Kidney (tissue), 22 donors: ENCODE measurements at places on chromosomes 16 and 17.

DNA sequence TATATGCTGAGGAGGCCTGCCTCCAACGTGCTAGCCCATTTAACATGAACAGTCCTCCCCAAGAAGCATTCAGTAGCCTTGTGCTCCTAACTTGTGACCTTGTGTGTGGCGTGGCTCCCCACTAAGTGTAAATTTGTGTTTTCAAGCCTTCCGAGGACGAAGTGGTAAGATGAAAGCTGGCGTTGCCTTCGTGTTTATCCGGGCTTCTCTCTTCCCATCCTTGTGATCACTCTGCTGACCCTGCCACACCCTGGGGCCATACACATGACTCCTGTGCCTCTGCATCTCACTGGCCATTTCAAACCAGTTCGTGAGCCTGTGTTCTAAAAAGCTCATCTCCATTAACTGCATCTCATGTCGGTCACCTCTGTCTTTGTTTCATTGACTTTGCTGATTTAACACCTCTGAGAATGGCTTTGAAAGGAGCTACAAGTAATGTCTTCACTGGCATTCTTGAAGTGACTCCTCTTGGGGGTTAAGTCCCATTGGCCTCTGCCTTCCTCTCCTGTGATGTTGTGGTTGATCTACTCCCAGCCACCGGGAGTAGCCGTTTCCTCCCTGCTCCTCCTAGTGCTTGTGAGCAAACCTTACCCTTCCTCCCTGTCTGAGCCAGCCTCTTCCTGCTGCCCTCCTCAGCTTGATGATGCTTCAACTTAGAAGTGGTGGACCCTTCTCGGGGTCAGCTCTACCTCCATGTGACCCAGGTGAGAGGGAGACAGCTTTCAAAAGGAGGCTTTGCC, 27.4 kb upstream of the NAGLU start:
- no peak for DNase-seq

GRCh38 chr17:70955441-70955840, 786.1 kb downstream of the KCNJ2 start:
- DNase-seq = no peak

DNA sequence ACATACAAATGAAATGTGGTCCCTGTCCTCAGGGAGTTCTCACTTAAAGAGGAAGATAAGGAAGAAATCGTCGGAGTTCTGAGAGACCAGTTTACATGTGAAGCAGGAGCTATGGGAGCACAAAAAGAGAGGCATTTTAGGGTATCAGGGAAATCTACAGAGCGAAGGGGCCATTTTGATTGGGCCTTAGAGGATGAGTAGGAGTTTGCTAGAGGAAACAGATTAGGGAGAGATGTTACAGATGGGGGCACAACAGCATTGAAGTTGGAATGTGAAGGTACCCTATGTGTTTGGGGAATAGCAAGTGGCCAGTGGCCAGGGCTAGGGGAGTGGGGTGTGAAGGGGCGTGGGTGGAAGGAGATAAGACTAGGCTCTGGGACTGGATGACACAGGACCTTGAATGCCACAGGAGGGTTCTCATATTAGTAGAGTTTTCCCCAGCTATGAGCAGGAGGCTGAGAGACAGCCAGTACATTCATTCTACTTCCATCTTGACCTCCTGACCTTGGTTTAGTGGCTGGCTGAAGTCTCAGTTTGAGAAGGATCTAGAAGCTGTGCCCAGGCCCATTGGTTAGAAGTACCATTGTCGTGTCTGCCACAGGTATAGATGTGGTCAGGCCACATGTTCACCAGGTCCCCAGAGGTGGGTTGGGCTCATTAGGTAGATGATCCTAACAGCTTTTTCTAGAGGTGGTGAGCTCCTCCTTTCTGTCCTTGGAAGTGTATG, 34.8 kb downstream of the CPNE2 start:
- DNase-seq = no peak

DNA sequence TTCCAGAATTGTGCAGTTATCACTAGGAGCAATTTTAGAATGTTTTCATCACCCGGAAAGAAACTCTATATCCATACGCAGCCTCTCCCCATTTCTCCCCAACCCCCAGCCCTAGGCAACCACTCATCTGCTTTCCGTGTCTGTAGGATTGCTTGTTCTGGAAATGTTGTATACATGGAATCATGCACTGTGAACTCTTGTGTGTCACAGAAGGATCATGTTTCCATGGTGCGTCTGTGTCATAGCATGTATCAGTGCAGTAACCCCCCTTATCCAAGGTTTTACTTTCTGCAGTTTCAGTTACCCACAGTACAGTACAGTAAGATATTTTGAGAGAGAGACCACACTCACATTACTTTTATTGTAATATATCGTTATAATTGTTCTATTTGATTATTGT, 299.4 kb downstream of the CPPED1 start:
- no peak for DNase-seq

DNA sequence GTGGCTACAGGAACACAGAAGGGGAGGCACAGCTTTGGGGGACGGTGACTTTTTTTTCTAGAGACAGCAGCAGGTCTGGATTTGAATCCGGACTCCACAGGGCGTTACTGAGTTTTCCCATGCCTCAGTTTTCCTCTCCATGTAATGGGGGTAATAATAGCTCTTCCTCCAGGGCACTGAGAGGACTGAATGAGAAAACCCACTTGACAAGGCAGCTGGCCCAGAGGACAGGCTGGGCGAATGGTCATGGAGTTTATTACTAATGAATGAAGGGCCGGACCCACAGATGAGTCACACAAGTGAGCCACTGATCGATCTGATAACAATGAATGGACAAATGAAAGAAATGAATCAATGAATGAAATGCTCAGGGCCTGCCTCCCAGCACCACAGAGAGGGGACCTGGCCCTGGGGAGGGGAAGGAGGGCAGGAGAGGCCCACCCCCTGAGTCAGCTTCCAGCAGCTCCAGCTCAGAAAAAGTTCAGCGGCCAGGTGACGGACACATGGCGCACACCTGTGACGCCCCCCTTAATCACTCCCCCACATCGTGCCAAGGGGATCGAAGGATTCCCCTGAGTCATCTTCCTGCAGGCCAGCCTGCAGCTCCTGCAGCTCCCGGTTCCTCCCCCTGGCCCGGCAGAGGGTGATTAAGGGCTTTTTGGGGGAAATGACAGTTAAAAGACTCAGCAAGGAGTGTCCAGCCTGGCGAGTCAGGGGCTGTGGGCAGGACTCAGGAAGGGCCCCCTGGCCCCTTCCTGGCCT, 54.3 kb downstream of the SOCS1 start:
- peak; percentile 33 for DNase-seq

DNA sequence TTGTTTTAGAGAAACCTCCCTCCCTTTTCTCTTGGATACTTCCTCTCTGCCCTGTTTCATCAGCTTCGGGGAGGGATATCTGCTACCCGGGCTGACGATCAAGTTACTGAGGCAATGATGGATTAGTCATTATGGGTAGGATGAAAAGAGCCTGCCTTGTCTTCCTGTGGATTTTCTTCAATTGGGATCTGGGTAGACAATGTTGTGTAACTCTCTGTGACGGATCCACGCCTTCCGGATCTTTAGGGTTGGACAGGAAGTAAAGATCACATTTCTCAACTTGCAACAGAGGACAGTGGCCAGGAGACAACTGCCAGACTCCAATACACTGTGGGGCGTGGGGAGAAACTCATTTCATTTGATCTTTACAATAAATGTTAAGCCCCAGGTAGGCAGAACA, 11.3 kb upstream of the CHST6 start:
- DNase-seq = peak; percentile 60

- DNase-seq = peak; percentile 37
Measured at GRCh38 chr17:66717641-66718058, 117.3 kb upstream of the CACNG5 start.

DNA sequence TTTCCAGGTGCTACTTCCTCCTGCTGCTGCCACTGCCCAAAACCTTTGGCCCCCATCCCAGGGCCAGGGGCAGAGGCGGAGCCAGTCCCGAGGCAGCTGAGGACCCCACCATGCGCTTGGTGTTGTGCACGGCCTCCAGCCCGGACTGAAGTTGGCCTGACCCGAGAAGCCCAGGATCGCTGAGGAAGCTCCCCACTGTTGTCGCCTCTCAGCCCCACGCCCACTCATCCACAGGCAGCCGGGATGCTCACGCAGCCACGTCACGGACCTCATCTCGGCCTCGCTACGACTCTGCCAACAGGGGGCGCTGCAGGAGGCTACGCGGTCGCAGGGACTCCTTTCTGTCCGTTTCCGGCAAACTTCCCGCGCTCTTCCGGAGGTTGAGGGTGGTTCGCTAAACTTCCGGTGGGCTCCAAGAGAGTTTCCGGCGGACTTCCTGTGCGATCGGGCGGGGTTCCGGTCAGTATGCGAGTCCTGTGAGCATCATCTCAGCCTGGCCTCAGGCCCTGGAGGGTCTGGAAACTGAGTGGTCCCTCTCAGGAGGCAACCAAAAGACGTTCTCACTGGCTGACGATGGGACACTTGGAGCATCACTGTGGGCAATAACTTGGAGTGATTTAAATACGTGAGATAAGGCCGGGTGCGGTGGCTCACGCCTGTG, 12.4 kb downstream of the ZG16B start:
- DNase-seq = peak; percentile 69

DNA sequence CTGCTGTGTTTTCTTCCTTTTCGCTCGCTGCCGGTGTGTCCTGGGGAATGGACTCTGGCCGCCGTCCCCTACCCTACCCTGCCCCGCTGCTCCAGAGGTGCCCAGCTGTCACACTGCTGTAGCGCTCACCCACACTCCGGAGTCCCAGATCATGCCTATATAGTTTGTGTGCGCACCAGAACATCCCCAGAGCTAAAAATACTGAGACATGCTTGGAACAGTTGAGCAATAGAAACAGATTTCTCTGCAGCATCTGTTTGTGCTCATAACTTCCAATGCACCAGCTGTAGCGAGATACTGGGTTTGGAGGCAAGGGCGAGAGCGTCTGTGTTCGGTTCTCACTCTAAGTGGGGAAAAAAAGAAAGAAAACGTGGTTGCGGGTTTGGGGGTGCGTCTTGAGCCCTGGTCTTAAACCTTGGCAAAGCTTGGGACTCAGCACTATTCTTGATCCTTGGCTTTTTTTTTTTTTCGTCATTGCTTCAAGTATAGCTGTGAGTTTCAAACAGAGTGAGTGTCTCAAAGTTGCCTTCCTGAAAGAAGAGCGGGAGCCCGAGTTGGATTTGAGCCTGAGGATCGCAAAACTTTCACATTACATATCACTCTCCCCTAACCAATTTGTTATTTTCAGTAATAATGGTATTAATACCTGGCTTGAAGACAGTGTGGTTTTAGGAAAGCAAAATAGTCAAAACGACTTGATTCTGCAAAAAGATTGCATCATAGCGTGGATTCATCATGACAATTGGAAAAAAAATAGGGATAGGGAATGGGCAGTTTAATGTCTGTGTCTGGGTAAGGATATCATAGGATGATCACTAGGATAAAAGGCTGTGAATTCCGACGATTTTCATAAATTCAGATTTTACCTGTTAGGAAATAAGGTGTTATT, 621 bp downstream of the KCNJ2 start:
- no peak for DNase-seq

GRCh38 chr17:81910840-81911276, 341 bp downstream of the PCYT2 start:
- no peak for DNase-seq

DNA sequence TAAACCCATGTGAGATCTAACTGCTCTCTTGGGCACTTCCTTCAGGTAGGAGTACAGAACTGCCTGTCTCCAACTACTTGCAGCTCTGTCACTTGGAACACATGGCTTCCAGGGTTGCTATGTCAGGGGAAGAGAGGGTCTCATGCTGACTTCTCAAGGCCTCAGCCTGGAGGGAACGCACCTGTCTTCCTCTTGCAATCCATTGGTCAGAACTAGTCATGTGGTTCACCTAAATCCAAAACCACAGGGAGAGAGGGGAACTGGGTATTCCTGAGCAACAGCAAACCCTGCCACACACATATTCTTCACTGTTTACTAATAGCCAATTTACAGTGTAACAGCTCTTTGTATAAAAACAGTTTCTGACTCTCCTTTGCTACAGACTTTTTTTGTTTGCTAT, 206.1 kb downstream of the KCNJ2 start:
- no peak for DNase-seq

DNA sequence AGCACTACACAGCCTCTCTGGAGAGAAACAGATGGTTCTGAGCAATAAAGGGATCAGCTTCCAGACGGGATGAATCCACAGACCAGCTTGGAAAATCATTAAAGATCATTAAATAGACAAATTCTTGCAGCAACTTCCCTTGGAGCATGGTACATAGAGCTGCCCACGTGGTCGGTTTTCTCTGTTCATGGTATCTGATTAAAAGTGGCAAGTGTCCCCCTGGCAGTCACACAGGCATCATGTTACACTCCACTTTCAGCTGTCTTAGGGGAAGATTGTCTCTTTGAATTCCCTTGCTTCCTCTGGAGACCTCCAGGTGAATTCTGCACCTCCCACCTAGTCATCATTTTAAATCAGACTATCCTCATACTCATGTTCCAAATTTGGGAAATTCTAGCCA, 92.2 kb upstream of the CACNG3 start:
- DNase-seq = no peak

DNA sequence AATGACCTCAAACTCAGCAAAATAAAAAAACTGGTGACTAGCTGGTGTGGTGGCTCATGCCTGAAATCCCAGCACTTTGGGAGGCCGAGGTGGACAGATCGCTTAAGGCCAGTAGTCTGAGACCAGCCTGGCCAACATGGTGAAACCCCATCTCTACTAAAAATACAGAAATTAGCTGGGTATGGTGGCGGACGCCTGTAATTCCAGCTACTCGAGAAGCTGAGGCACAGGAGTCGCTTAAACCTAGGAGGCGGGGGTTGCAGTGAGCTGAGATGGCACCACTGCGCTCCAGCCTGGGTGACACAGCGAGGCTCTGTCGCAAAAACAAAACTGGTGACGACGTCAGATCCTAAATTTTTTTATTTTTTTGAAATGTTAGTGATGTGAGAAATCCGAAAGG, 82.6 kb upstream of the TOB1 start:
- DNase-seq = no peak

- no peak for DNase-seq
Measured at GRCh38 chr16:57041182-57042156, 50.9 kb upstream of the CPNE2 start.

- DNase-seq = no peak
Measured at GRCh38 chr17:52790359-52790955, 631.9 kb upstream of the CA10 start.

DNA sequence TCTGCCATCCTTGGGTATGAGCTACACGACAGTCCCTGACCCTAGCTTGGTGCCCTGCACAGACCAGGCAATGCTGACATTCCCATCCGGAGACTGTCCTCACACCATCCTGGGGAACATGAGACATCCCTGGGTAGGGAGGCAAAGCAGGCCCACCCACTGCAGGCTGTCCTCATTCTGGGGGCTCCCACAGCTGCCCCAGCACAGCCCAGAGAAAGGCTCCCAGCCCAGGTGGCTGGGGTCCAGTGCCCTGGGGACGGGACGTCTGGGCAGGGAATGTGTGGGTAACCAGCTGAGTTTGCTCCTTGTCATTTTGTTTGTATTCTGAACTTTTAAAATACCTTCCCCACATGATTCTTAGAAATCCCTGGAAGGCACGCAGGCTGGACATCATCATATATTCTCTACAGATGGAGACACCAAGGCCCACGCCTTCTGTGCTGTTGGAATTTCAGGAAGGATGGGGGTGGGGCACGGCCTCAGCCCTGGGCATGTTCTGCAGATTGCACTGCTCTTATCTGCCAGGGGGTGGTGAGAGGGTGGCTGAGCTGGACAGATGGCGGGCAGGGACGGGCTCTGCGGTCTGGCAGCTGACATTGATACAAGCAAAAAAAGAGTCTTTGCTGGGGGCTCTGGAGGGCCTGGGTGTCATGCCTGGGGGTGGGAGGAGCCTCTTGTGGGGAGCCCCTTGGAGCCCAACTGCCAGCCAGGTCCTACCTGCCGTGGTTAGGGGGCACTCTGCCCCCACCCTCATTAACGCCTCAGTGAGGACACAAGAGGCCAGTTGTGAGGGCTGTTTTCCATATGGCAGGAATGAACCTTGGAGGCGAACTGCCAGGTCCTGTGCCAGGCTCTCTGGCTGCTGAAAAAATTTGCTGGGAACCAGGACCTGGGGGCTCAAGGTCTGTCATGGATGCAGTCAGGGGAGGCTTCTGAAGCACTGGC, 28.4 kb downstream of the LRRC75A start:
- peak; percentile 74 for DNase-seq
